ENCODE measurements at places on chromosomes 1 and 21. TPM values are rescaled to one million over a fixed set of nuclear protein-coding genes. Genes with fewer than 3 reads are reported as not detected.

Gene TRPM2
- total RNA-seq, result 1.6 TPM

Gene PGBD5
- 4.6 TPM for total RNA-seq

Gene ITLN1
- total RNA-seq, result 0.22 TPM

Gene POU3F1
- 0.46 TPM for total RNA-seq

Gene A3GALT2
- not detected for total RNA-seq

Gene ETV3L
- total RNA-seq, result 0.21 TPM

Gene WDR64
- total RNA-seq, result not detected

Gene RNU1-2
- total RNA-seq, result 2,322 TPM

Gene RHCE
- total RNA-seq, result 0.49 TPM

Gene ANKRD34A
- 0.66 TPM for total RNA-seq

Gene AMY1C
- total RNA-seq, result not detected

Gene AKNAD1
- total RNA-seq, result 0.80 TPM

Gene LCE1C
- not detected for total RNA-seq

Gene CGN
- 32.6 TPM for total RNA-seq

Gene C4BPA
- not detected for total RNA-seq

Gene ITLN2
- 15.8 TPM for total RNA-seq

Gene CEP170
- total RNA-seq, result 99.0 TPM

Gene BEND5
- 5.9 TPM for total RNA-seq

Gene DPT
- not detected for total RNA-seq

Gene NBPF6
- not detected for total RNA-seq

Gene KCNC4
- 8.2 TPM for total RNA-seq

Gene GBP2
- not detected for total RNA-seq

Gene SPATA1
- 2.7 TPM for total RNA-seq

Gene MYBPH
- not detected for total RNA-seq

Gene FNBP1L
- 107 TPM for total RNA-seq

Gene SDF4
- 85.9 TPM for total RNA-seq

Gene C2CD4D
- total RNA-seq, result 0.82 TPM

Gene TCEANC2
- 6.6 TPM for total RNA-seq

Gene MORC3
- total RNA-seq, result 18.5 TPM

Gene RAB7B
- not detected for total RNA-seq

Gene RPL5
- total RNA-seq, result 852 TPM

Gene FAM163A
- total RNA-seq, result not detected

Gene PODN
- 3.1 TPM for total RNA-seq

Gene IGSF3
- 30.5 TPM for total RNA-seq

Gene CDC7
- 44.7 TPM for total RNA-seq

Gene GUCA2B
- total RNA-seq, result not detected

Gene OR2L8
- not detected for total RNA-seq

Gene PLXNA2
- 88.8 TPM for total RNA-seq

Gene ZNF670
- 15.7 TPM for total RNA-seq

Gene MPL
- total RNA-seq, result 0.32 TPM

Gene TLCD4
- 6.4 TPM for total RNA-seq

Gene RNU1-3
- total RNA-seq, result 2,807 TPM

Gene IVL
- total RNA-seq, result not detected

Gene CPLANE2
- total RNA-seq, result 9.6 TPM

Gene DMRTA2
- total RNA-seq, result 1.4 TPM

Gene CD5L
- total RNA-seq, result not detected

Gene LINGO4
- not detected for total RNA-seq
